ENCODE measurements at places on chromosomes 1 and 21. TPM values are rescaled to one million over a fixed set of nuclear protein-coding genes. Genes with fewer than 3 reads are reported as not detected.
A peak's percentile ranks its signal among the peaks of the same experiment; 100 is the strongest.

DNA sequence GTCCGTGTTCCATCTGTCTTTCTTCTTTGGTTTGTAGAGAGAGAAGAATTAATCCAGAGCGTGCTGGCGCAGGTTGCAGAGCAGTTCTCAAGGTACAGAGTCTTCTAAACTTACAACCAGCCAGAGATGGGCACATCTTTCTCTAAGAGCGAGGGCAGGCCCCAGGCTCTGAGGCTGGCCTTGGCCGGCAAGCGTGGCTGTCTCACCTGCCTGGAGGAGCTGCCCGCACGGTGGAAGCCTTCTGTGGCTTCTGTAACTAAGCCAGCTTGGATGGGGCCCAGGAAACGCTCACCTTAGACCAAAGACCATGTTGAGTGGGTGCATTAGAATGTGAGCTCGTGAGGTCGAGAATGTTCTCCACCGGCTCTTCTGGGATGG lies 78.6 kb downstream of the PDE9A start:
- H3K27ac ChIP-seq: no peak overlapping the region
- peaks cover 7% of the 10 kb centered on the region for H3K4me1 ChIP-seq
- DNase-seq: no peak
- H3K36me3 ChIP-seq: no peaks in the 10 kb centered on the region
- H3K27me3 ChIP-seq: peaks cover 17% of the 10 kb centered on the region

The GBP7 gene
- total RNA-seq: 1.3 TPM

DNA sequence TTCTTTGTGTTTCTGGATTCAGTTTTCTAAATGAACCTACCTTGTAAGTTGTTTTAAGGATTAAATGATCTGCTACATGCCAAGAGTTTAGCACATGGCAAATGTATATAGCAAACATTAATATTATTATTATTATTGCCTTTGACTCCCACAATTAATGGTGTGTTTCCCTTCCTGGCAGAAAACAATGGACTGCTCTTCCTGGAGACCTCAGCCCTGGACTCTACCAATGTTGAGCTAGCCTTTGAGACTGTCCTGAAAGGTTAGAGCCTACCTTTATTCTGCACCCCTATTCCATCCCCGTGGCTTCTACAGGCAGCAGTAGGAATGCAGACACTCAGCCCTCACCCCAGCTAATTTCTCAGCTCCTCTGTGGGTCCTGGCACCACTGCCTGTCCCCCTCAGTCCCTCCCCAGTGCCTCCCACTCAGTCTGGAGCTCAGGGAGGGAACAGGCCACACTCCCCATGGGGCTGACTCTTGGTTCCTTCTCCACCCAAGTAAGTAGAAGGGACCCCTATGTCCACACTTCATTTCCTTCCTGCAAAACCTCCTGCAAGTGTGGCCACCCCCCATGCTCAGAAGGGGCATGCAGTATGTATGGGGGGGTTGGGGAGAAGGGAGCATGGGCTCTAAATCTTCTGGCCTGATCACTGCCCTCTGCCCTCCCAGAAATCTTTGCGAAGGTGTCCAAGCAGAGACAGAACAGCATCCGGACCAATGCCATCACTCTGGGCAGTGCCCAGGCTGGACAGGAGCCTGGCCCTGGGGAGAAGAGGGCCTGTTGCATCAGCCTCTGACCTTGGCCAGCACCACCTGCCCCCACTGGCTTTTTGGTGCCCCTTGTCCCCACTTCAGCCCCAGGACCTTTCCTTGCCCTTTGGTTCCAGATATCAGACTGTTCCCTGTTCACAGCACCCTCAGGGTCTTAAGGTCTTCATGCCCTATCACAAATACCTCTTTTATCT lies 8.8 kb downstream of the RAB25 start:
- H3K4me3 ChIP-seq: no peak overlapping the region
- H3K36me3 ChIP-seq: no peaks in the 10 kb centered on the region
- peaks cover 11% of the 10 kb centered on the region for H3K4me1 ChIP-seq
- H3K27ac ChIP-seq: no peak overlapping the region

GRCh38 chr1:69743146-69743545 lies 175.4 kb downstream of the LRRC7 start:
- H3K4me3 ChIP-seq: no peak overlapping the region
- DNase-seq: no peak

DNA sequence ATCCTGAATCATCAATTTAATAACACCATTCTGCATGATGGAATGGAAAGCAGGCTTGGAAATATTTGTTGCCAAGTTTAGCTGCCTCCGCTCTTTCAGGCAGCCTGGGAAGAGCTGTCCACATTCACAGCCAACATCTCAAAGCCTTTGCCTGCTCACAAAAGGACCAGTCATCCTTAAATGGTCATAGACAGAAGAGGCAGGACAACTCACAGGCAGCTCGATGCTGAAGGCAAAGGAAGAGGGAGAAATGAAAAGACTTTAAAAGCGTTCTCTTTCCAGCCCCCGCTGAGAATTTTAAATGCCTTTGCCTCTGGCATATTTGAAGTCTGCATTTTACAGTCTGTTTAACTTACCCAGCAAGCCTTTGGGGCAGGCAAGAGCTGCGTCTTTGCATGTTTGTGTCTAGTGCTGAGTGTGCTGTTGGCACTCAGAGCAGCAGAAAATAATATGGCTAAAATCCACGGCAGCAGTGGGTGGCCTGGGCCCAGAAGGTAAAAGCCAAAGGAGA lies 68.9 kb downstream of the NMNAT2 start:
- DNase-seq: no peak
- H3K27me3 ChIP-seq: peaks cover 29% of the 10 kb centered on the region
- no peak overlapping the region for H3K27ac ChIP-seq
- no peaks in the 10 kb centered on the region for H3K36me3 ChIP-seq
- H3K4me3 ChIP-seq: no peak overlapping the region
- no peaks in the 10 kb centered on the region for H3K4me1 ChIP-seq

- H3K27me3 ChIP-seq: peaks cover 25% of the 10 kb centered on the region
- H3K27ac ChIP-seq: no peak overlapping the region
- no peak overlapping the region for H3K4me3 ChIP-seq
- H3K4me1 ChIP-seq: no peaks in the 10 kb centered on the region
- no peak for DNase-seq
Measured at GRCh38 chr1:50047916-50048694, 24.4 kb upstream of the AGBL4 start.

The TMEM234 gene
- 15.6 TPM for total RNA-seq

GRCh38 chr1:228751360-228752098 lies 16.2 kb downstream of the RHOU start:
- H3K27me3 ChIP-seq: peaks cover 47% of the 10 kb centered on the region
- H3K4me1 ChIP-seq: peaks cover 31% of the 10 kb centered on the region
- H3K36me3 ChIP-seq: peaks cover 3% of the 10 kb centered on the region
- no peak overlapping the region for H3K27ac ChIP-seq
- H3K4me3 ChIP-seq: peak overlapping the region; percentile 36

- no peaks in the 10 kb centered on the region for H3K4me1 ChIP-seq
- no peak for DNase-seq
- no peak overlapping the region for H3K4me3 ChIP-seq
- no peak overlapping the region for H3K27ac ChIP-seq
- no peaks in the 10 kb centered on the region for H3K27me3 ChIP-seq
- H3K36me3 ChIP-seq: no peaks in the 10 kb centered on the region
Measured at GRCh38 chr1:49013079-49013478, 236.4 kb upstream of the BEND5 start.

The SLAMF6 gene
- 17.7 TPM for total RNA-seq

DNA sequence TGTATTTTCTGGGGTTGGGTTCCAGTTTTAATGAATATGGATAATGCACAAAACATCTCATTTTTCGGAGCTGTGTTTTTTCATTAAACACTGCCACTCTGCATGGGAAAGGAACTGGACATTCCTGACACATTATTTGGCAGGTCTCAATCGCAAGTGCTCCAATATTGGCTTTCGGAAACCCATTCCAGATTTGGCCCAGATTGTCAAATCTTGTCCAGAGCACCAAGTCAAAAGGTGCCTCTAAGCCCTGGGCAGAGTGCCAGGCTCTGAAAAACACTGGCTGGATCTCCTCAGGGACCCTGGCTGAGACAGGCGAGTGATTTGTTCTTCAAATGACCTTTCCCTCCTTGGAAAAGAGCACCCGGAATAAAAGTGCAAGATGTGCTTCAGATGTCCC lies 68.4 kb upstream of the MRPS6 start:
- no peak overlapping the region for H3K4me3 ChIP-seq
- DNase-seq: no peak
- no peaks in the 10 kb centered on the region for H3K27me3 ChIP-seq
- H3K36me3 ChIP-seq: no peaks in the 10 kb centered on the region

The LIN28A gene
- total RNA-seq: not detected

- peaks cover 13% of the 10 kb centered on the region for H3K36me3 ChIP-seq
- no peak overlapping the region for H3K27ac ChIP-seq
Measured at GRCh38 chr1:180787628-180788307, 124.9 kb upstream of the KIAA1614 start.

GRCh38 chr1:45846931-45847330 lies 43.5 kb downstream of the MAST2 start:
- no peak overlapping the region for H3K27ac ChIP-seq
- H3K36me3 ChIP-seq: peaks cover 22% of the 10 kb centered on the region
- H3K4me3 ChIP-seq: no peak overlapping the region
- no peaks in the 10 kb centered on the region for H3K27me3 ChIP-seq

DNA sequence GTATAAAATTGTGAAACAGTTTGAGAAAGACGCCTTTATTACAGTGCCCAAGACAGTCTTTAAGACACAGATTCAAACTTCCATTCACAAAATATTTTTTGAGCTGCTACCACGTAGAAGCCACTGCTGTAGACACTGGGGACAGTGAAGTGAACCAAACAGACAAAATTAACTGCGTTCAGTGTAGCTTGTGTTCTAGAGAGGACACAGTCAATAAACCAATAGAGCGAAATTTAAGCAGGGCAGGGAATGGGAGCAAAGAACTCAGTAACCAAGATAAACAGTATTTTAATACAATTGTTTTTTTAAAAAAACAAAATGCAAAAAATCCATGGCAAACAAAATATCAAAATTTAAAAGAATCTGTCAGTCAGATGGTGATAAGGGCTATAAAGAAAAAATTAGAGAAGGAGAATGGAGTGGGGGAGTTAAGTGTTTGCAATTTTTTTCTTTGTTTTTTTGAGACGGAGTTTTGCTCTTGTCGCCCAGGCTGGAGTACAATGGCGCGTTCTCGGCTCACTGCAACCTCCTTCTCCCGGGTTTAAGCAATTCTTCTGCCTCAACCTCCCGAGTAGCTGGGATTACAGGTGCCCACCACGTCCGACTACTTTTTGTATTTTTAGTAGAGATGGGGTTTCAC lies 719 bp upstream of the PARS2 start:
- no peaks in the 10 kb centered on the region for H3K36me3 ChIP-seq
- peaks cover 30% of the 10 kb centered on the region for H3K4me1 ChIP-seq
- DNase-seq: no peak
- no peaks in the 10 kb centered on the region for H3K27me3 ChIP-seq
- peak overlapping the region; percentile 83 for H3K27ac ChIP-seq

The WNT4 gene
- total RNA-seq: not detected

DNA sequence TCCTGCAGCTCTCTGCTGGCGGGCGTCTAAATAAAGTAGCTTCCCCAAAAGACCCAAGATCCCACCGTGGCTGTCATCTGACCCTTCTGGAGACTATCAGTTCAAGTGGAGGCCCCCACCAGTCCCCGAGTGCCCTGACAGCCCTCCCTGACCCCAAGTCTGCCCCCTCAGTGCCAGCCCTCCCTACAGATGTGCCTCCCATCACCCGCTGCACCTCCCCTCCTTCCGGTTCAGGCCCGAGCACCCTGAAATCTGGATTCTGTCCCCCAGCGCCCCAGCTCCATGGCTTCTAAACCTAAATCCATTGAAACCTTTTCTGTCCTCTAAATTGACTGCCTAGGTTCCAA lies 595 bp downstream of the IL10RB start:
- peak overlapping the region; percentile 93 for H3K4me3 ChIP-seq
- H3K27me3 ChIP-seq: no peaks in the 10 kb centered on the region
- peak overlapping the region; percentile 68 for H3K27ac ChIP-seq
- no peaks in the 10 kb centered on the region for H3K36me3 ChIP-seq

The ACOT11 gene
- 0.33 TPM for total RNA-seq

- DNase-seq: no peak
- no peak overlapping the region for H3K27ac ChIP-seq
- no peak overlapping the region for H3K4me3 ChIP-seq
- no peaks in the 10 kb centered on the region for H3K36me3 ChIP-seq
- H3K4me1 ChIP-seq: no peaks in the 10 kb centered on the region
Measured at GRCh38 chr1:17289721-17290120, 18.3 kb upstream of the PADI4 start.

DNA sequence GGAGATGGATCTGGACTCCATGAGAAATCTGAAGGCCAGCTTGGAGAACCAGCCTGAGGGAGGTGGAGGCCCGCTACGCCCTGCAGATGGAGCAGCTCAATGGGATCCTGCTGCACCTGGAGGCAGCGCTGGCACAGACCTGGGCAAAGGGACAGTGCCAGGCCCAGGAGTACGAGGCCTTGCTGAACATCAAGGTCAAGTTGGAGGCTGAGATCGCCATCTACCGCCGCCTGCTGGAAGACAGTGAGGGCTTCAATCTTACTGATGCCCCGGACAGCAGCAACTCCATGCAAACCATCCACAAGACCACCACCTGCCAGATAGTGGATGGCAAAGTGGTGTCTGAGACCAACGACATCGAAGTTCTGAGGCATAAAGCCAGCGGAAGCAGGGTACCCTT lies 601.5 kb upstream of the ZP4 start:
- H3K4me3 ChIP-seq: no peak overlapping the region
- no peaks in the 10 kb centered on the region for H3K27me3 ChIP-seq
- DNase-seq: no peak
- H3K27ac ChIP-seq: no peak overlapping the region
- no peaks in the 10 kb centered on the region for H3K36me3 ChIP-seq
- H3K4me1 ChIP-seq: no peaks in the 10 kb centered on the region

- peak overlapping the region; percentile 74 for H3K4me3 ChIP-seq
- peak overlapping the region; percentile 97 for H3K27ac ChIP-seq
- H3K4me1 ChIP-seq: peaks cover 47% of the 10 kb centered on the region
- H3K36me3 ChIP-seq: peaks cover 14% of the 10 kb centered on the region
- DNase-seq: no peak
Measured at GRCh38 chr1:89699451-89699986, 66.6 kb downstream of the LRRC8C start.

The FAM43B gene
- not detected for total RNA-seq

The YOD1 gene
- 8.1 TPM for total RNA-seq

The ANGPTL3 gene
- not detected for total RNA-seq

The PKN2 gene
- total RNA-seq: 29.2 TPM

The CRNN gene
- not detected for total RNA-seq

DNA sequence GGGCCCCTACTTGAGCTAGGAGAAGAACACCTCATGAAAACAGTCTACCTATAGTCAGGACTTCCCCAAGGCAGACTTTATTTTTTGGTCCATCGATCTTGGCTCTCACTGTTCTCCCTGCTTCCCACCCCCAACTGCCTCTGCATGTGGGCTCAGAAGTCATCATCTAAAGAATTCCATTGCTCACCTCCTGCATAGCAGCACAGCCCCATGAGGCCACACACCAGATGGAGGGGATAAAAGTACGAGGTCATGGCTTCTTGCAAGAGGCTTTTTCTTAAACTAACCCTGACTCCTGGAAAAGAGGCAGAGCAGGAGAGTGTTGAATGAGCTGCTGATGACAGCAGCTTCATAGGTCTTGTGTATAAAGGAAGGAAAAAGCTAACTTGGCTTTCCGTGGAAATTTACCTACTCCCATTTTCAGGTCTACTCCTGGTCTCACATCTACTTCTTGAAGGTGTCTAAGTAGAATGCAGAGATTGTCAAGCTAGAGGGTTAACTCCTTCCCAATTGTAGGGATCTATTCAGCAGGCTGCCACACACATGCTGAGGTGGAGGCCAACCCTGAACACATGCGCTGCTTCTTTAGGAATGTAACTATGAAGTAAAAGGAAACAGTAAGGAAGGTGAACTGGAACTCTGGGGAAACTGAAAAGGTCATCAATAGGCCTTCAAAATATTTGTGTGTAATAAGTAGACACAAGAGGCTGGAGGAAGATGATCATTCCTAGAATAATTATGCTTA lies 18.7 kb downstream of the WNT2B start:
- H3K27me3 ChIP-seq: no peaks in the 10 kb centered on the region
- no peak overlapping the region for H3K27ac ChIP-seq
- DNase-seq: no peak
- H3K4me3 ChIP-seq: no peak overlapping the region
- H3K4me1 ChIP-seq: no peaks in the 10 kb centered on the region

Measured in natural killer cell treated with Interleukin-12 subunit alpha and Interleukin-12 subunit beta and Interleukin-15 and Interleukin-18, amount 100 ng/mL, for 72 hours (primary cell).